ENCODE measurements at places on chromosomes 4 and X. TPM values are rescaled to one million over a fixed set of nuclear protein-coding genes. Genes with fewer than 3 reads are reported as not detected.

PPP4R3C gene
- not detected for total RNA-seq

GRCh38 chrX:72305286-72306084 lies at the start of gene CITED1:
Gene CITED1 (minus strand): TSS chrX:72305914. CDS start chrX:72302869, 3,045 bp downstream.
- H3K27ac ChIP-seq, result no peak within 1 kb of the TSS
- H3K4me1 ChIP-seq, result peaks cover 38% of the 10 kb centered on the region
- DNase-seq, result no peak
- peaks cover 28% of the 10 kb centered on the region for H3K27me3 ChIP-seq
- H3K36me3 ChIP-seq, result no peaks in the 10 kb centered on the region

DNA sequence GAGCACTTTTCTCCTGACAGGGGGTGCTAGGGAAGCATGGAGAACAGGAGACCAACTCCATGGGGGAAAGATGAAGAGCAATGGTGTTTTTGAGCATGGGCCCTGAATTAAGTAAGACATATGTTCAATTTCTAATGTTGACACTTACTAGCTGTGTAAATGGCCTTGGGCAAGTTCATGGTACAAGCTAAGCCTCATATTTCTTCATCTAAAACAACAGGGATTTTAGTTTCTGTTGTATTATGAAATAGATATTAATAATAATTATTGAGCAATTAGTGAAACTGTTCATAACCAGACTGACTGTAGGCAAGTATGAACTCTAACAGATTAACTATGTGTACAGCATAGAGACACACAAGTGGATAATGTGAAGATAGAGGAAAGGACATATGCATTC lies 515.0 kb upstream of the FAT1 start:
- no peaks in the 10 kb centered on the region for H3K27me3 ChIP-seq
- no peak for DNase-seq
- no peak overlapping the region for H3K27ac ChIP-seq

DNA sequence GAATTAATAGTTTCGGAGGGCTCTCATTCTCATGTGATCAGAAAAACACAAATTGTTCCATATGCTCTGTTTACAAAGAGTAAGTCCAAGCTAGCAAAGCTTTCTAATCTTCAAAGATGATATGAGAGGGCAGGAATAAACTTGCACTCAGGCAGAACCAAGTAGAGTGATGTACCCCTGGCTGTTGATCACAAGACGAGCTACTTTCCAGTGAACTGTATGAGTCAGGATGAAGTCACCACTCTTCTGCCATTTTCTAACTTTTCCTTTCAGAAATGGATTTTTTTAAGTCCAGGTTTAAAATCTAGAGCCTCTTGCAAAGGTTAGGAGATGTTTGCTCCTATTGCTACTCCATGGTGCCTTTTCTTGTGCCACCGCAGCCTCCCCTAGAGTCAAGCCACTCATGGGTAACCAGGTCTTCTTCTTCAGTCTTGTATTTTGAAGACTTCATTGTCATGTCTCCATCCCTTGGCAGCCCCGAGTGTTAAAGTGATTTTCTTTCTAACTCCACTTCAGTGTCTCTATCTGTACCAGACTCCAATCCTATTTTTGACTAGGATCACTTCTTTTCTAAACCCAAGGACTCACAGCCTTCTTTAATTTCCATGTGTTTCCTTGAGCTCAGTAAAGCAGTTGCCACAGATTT lies 171.9 kb upstream of the GALNT7 start:
- no peaks in the 10 kb centered on the region for H3K27me3 ChIP-seq
- H3K4me3 ChIP-seq, result no peak overlapping the region
- no peaks in the 10 kb centered on the region for H3K4me1 ChIP-seq

DNA sequence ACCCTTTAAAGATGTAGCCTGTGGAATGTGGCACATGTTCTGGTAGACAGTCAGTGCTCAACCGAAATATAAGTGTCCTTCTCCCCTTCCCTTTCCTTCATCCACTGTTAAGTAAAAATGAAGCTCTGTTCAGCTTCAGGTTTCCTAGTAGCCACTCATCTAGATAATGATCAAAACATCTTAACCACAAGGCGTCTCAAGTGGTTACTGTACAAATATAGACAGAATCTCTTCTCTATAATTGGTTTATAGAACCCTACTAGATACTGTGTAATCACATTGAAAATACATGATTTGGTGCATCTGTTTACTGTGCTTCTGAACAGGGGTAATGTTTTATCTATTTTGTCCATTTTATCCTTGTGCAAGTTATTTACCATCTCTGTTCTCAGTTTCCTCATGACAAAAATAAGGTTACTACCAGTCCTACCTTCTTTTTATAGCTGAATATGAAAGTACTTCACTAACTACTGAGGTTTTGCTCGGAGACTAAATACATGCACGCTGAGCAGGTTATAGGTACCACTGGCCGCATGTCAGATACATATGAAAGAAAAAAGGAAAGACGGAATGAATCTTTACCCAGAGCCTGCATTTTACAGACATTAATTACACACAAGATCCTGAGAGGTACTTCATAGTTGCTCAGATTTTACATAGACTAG lies 20.3 kb upstream of the SLC25A4 start:
- H3K4me3 ChIP-seq, result no peak overlapping the region
- H3K4me1 ChIP-seq, result peaks cover 34% of the 10 kb centered on the region

PABPC5 gene
- 0.91 TPM for total RNA-seq

- no peaks in the 10 kb centered on the region for H3K36me3 ChIP-seq
- H3K4me3 ChIP-seq, result no peak overlapping the region
These were observed 12.8 kb upstream of the IQSEC2 start for GRCh38 chrX:53294024-53294648.

FAM236C gene
- total RNA-seq, result not detected

NAP1L2 gene
- total RNA-seq, result 8.4 TPM

DNA sequence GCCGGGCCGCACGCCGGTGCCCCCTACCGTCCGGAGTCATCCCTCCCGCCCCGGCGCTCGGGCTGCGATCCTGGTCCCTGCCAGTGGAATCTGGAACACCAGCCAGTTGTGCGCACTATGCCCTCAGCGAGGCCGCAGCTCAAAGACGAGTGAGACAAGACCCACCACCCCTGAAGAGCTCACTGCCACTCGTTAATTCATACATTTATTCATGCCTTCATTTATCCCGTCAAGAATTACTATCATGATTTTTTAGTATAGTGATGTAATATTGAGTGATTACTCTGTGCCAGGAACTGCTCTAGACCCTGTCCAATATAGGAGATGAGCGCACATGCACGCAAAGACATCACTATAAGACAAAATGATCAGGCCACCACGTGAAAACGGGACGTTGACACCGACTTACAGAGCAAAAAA lies 247 bp upstream of the PPA2 start:
- no peaks in the 10 kb centered on the region for H3K36me3 ChIP-seq
- H3K27me3 ChIP-seq, result no peaks in the 10 kb centered on the region
- H3K4me3 ChIP-seq, result peak overlapping the region; percentile 98

HMGB3 gene
- total RNA-seq, result 5.6 TPM

GRCh38 chr4:176921256-176921655 lies 128.5 kb upstream of the VEGFC start:
- H3K4me3 ChIP-seq, result no peak overlapping the region
- no peaks in the 10 kb centered on the region for H3K36me3 ChIP-seq
- H3K4me1 ChIP-seq, result no peaks in the 10 kb centered on the region
- DNase-seq, result no peak
- no peaks in the 10 kb centered on the region for H3K27me3 ChIP-seq
- no peak overlapping the region for H3K27ac ChIP-seq

DNA sequence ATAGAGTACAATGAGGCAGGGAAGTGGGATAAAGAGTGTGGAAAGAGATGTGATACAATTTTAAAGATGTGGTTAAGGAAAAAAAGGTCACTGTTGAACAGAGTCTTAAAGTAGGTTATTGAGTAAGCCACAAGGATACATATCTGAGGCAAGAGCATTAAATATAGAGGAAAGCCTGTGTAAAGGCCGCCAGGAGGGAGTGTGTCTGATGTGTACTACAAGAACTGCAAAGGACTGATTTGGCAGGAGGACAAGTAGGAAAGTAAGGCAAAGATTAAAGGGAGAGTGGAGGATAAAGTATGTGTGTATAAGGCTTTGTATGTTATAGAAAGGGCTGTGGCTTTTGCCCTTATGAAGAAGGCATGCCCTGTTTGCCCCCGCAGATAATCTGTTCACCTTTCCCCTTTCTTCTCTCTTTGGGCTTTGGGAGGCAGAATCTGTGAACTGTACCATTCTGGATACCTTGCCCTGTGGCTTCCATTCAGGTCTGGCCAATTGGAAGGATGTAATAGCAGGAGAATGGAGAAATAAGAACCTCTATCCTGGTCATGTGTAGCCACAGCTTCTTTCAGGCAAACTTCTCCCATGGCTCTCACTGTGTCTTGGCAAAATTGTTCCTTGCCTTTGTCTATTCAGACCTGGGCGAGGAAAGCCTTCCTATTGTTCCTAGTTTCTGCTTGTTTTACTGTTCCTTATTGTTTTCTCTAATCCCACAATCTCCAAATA lies 68.9 kb upstream of the FAM47B start:
- H3K4me1 ChIP-seq, result no peaks in the 10 kb centered on the region
- no peaks in the 10 kb centered on the region for H3K36me3 ChIP-seq
- no peak overlapping the region for H3K4me3 ChIP-seq
- no peaks in the 10 kb centered on the region for H3K27me3 ChIP-seq
- DNase-seq, result no peak

DNA sequence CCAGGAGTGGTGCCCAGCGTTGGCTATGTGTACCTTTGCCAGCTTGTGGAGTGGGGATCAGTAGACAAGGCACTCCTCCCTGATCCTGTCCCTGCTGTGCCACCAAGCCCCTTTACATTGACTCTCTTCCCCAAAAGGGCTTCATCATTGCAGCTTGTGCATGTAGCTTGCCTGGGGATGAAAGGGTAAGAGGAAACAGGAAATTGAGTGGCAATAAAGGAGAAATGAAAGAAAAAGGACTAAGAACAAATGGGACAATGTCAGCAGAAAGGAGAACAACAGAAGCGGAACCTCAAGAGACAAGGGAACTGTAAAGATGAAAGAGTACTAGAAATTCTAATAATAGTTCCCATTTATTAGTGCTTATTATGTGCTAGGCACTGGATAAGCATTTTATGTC lies 8.7 kb upstream of the IL13RA1 start:
- H3K36me3 ChIP-seq, result no peaks in the 10 kb centered on the region
- H3K4me3 ChIP-seq, result no peak overlapping the region
- DNase-seq, result no peak

DNA sequence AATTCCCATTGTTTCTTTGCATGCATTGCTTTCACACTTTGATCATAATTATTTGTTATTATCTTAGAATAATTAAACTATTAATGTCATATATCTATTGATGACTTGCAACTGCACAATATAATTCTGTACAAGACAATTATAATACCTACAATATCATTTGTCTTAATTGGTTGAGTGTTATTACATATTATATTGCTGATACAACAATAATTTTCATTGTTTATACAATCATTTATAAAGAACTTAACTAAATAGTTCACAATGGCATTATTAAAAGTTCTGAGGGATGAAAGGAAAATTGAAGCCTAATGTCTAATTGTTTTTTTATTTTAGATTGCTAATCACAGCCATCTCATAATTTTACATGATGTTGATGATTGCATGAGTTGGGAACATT lies 227.6 kb downstream of the GALNTL6 start:
- H3K4me3 ChIP-seq, result no peak overlapping the region
- H3K27me3 ChIP-seq, result no peaks in the 10 kb centered on the region
- no peak for DNase-seq

GRCh38 chr4:43564591-43564990 lies 672.1 kb downstream of the GRXCR1 start:
- H3K4me3 ChIP-seq, result no peak overlapping the region
- no peaks in the 10 kb centered on the region for H3K36me3 ChIP-seq
- H3K27ac ChIP-seq, result no peak overlapping the region

CACNA1F gene
- total RNA-seq, result 0.08 TPM

DNA sequence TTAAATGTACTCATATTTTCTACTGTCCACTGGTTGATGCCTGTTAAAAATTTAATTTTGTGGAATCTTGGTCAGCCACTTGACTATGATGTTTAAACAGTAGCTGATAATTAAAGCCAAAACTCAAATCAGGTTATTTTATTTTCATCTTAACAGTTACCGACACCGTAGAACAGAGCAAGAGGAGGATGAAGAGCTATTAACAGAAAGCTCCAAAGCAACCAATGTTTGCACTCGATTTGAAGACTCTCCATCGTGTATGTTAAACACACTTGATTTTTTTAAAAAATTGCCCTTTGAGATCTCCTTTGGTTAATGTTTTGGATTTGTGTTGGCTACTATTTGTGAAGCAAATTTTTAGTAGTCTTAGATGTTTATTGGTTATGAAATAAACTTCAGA lies 10.7 kb downstream of the SMARCA5 start:
- H3K27me3 ChIP-seq, result no peaks in the 10 kb centered on the region
- DNase-seq, result no peak
- peaks cover 94% of the 10 kb centered on the region for H3K36me3 ChIP-seq
- no peak overlapping the region for H3K4me3 ChIP-seq
- H3K4me1 ChIP-seq, result peaks cover 56% of the 10 kb centered on the region

- H3K4me1 ChIP-seq, result peaks cover 20% of the 10 kb centered on the region
- no peaks in the 10 kb centered on the region for H3K36me3 ChIP-seq
- H3K27ac ChIP-seq, result peak overlapping the region; percentile 83
- no peak for DNase-seq
- H3K27me3 ChIP-seq, result no peaks in the 10 kb centered on the region
These were observed 45.6 kb upstream of the S100G start for GRCh38 chrX:16604337-16604736.

GRCh38 chrX:14508025-14508690 lies 21.2 kb upstream of the GLRA2 start:
- H3K27ac ChIP-seq, result no peak overlapping the region
- H3K4me3 ChIP-seq, result no peak overlapping the region

GRCh38 chrX:11143931-11144678 lies 33.0 kb downstream of the HCCS start:
- no peak overlapping the region for H3K27ac ChIP-seq
- H3K36me3 ChIP-seq, result no peaks in the 10 kb centered on the region
- DNase-seq, result no peak
- no peaks in the 10 kb centered on the region for H3K27me3 ChIP-seq
- H3K4me1 ChIP-seq, result no peaks in the 10 kb centered on the region
- no peak overlapping the region for H3K4me3 ChIP-seq

- H3K4me1 ChIP-seq, result peaks cover 77% of the 10 kb centered on the region
- H3K36me3 ChIP-seq, result peaks cover 26% of the 10 kb centered on the region
- H3K4me3 ChIP-seq, result no peak overlapping the region
- H3K27me3 ChIP-seq, result no peaks in the 10 kb centered on the region
- H3K27ac ChIP-seq, result peak overlapping the region; percentile 59
These were observed 116.7 kb downstream of the KLHL8 start for GRCh38 chr4:87103691-87104187.

GRCh38 chrX:16212436-16212835 lies 45.2 kb downstream of the MAGEB17 start:
- H3K36me3 ChIP-seq, result no peaks in the 10 kb centered on the region
- H3K27ac ChIP-seq, result no peak overlapping the region
- H3K4me3 ChIP-seq, result no peak overlapping the region
- no peaks in the 10 kb centered on the region for H3K27me3 ChIP-seq
- DNase-seq, result no peak

GRCh38 chr4:41000356-41000755 lies 214.0 kb downstream of the APBB2 start:
- H3K4me3 ChIP-seq, result no peak overlapping the region
- peaks cover 3% of the 10 kb centered on the region for H3K36me3 ChIP-seq
- DNase-seq, result no peak
- H3K4me1 ChIP-seq, result peaks cover 17% of the 10 kb centered on the region

GRCh38 chr4:38162240-38162784 lies 202.1 kb downstream of the PTTG2 start:
- no peaks in the 10 kb centered on the region for H3K27me3 ChIP-seq
- peaks cover 31% of the 10 kb centered on the region for H3K4me1 ChIP-seq
- H3K4me3 ChIP-seq, result no peak overlapping the region
- no peaks in the 10 kb centered on the region for H3K36me3 ChIP-seq

All from left ventricle myocardium inferior (tissue), 1 donor.